ENCODE measurements at places on chromosomes 7 and 10.

GRCh38 chr10:61761825-61762217 lies 99.1 kb downstream of the CABCOCO1 start:
- no peak for DNase-seq

GRCh38 chr7:10584886-10585285 lies 388.8 kb upstream of the PHF14 start:
- no peak for DNase-seq

GRCh38 chr10:117413928-117414618 lies 38.8 kb upstream of the PDZD8 start:
- DNase-seq, result no peak

- DNase-seq, result no peak
Measured at GRCh38 chr7:33107136-33108066, 1.8 kb downstream of the RP9 start.

GRCh38 chr7:158327571-158328180 lies 259.9 kb downstream of the PTPRN2 start:
- DNase-seq, result no peak

- DNase-seq, result no peak
Measured at GRCh38 chr7:48004032-48004431, 24.6 kb upstream of the HUS1 start.

GRCh38 chr7:12839508-12840153 lies 152.2 kb downstream of the ARL4A start:
- no peak for DNase-seq

- DNase-seq, result no peak
Measured at GRCh38 chr10:11864727-11865126, 41.6 kb downstream of the PROSER2 start.

DNA sequence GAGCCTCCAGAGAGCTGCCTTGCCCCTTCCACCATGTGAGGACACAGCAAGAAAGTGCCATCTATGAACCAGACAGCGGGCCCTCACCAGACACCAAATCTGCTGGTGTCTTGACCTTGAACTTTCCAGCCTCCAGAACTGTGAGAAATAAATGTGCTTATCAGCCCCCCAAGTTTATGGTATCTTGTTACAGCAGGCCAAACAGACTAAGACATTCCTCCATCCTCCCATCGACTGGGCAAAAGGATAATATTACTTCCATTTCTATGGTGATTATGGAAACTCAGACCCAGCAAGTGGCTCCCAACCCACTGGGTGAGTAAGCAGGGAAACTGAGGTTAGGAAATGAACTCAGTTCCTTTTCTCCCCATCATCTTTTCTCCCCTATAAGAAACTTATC lies 288.4 kb downstream of the KCNMA1 start:
- DNase-seq, result no peak

- no peak for DNase-seq
Measured at GRCh38 chr7:45400680-45401079, 173.5 kb upstream of the ADCY1 start.

- DNase-seq, result no peak
Measured at GRCh38 chr10:107437921-107438320, 273.4 kb upstream of the SORCS1 start.

GRCh38 chr10:131221632-131222277 lies 89.8 kb downstream of the TCERG1L start:
- DNase-seq, result no peak

GRCh38 chr7:118259115-118259514 lies 34.6 kb downstream of the ANKRD7 start:
- DNase-seq, result no peak

DNA sequence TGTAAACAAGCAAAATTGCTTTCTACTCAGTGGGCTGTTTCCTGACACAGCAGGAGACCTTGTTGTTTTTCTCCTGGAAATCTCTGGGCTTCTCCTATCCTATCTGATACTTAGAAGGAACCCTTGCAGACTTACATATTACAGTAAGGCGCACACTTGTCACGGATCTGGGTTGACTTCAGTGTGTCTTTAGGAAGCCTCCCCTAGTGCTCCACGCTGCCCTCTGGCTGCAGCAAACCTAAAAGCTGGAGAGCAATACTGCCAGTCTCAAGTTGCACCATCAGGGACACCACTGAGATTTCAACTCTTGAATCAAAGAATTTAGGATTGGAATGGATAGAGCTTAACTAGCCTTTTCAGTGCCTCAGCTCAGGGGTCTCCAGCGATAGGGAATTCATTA lies 495.3 kb downstream of the LRMDA start:
- no peak for DNase-seq

DNA sequence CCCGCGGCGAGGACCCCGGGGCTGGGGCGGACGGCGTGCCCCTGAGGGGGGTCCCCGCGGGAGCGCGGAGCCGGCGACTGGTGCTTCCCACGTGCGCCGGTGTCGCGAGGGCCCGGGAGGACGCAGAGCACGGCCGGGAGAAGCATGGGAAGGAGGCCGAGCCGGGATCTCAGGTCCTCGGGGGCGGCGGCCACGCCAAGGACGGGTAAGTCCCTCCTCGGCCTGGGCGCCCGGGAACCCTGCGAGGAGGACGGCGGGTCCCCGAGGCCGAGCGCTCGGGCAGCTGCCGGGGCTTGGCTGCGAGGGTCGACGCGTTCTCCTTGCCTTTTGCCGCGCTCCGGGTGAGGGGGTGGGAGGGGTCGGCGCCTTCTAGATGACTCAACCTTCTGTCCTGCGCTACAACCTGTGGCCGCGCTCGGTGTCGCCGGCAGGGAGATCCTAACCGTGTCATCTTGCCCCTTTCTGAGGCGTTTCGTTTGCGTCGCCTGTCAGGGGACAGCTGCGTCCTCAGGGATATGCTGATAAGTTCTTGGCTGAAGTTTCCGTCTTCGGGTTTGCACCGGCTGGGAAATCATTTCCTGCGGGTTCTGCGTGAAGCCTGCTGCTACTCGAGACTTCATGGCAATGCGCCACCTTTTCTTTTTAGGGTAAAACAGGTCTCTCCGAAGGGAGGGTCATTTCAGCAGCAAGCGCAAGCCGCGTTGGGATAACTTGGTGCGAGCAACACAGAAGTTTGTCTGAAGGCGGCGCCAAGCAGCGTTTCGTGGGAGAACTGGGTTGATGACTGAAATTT lies 529 bp downstream of the TASOR2 start:
- DNase-seq, result peak; percentile 30

- DNase-seq, result no peak
Measured at GRCh38 chr7:24052572-24053260, 231.3 kb upstream of the NPY start.

DNA sequence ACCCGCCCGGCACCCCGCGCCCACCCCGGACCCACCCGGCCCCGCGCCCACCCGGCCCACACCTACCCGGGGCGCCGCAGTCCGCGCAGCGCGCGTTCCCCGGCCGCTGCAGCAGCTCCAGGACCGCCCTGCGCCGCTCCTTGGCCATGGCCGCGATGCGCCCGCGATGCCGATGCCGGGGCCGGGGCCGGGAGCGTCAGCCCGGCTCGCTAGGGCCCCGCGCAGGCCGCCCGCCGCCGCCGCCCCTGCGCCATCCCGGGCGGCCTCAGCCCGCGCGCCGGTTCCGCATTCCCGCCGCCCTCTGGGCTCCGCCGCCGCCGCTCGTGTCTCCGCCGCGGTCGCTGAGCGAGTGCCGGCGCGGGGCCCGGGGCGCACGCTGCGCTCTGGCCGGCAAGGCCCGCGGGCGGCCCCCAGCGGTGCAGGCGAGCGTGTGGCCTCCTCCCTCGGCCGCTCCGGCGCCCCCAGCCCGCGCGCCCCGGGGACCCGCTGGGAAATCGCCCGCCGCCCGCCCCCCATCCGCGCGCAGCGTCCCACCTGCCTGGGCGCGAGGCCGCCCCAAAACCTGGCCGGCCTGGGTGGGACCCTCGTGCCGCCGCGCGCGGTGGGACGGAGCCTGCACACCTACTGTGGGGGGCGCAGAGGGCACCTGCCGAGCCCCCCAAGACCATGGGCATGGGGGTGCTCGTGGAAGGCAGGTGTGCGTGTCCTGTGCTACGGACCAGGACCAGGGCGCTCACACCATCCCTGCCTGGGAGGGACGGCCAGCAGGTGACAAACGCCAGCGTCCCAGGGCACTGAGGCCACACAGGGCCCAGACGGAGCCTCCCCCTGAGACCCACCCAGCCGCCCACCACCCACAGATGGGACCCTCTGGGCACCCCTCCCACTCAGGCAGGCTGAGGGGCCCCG lies at the start of gene ADAP1:
ADAP1 (minus strand) TSS at position 351 of the 909 bp plus-strand sequence; CDS start at position 148, 203 bp downstream.
- no peak for DNase-seq

DNA sequence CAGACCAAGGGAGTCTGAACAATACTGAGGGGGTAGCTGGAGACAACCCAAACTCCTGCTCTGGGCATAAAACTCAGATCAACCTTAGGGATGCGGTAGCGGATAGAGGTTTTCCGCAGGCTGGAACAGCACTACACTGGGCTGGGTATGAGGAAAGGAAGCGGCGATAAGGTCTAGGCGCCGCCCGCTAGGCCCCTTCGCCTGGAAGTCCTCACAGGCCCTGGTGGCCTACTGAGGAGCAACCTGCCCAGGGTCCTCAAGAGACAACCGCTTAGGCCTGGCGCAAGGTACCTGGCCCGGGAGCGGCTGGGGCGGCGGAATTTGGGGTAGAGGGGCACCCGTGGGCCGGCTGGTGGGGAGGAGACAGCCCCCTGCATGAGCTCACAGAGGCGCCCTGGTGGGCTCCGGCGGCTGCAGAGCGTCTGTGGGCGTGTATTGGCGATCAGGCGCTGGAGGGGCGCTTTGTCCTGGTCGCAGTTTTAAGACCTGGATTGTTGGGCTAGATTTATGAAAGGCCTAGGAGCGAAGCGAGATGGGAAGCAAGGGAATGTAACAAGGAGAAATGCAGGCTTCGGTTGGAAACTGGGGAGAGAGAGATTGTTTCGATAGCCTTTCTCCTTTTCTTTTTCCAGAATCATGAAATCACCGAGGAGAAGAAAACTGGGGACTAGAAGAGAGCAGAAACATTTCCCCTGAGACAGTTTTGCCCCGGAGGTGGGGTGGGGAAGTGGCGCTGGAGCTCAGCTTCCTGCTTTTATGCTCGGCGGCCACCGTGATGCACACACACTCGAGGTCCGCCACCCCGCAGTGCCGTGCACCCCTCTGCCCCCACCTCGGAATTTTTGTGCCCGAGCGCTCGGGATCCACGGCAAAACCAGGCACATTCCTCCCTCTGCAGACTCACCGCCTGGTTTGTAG lies 2.4 kb upstream of the NKX2-3 start:
- no peak for DNase-seq

DNA sequence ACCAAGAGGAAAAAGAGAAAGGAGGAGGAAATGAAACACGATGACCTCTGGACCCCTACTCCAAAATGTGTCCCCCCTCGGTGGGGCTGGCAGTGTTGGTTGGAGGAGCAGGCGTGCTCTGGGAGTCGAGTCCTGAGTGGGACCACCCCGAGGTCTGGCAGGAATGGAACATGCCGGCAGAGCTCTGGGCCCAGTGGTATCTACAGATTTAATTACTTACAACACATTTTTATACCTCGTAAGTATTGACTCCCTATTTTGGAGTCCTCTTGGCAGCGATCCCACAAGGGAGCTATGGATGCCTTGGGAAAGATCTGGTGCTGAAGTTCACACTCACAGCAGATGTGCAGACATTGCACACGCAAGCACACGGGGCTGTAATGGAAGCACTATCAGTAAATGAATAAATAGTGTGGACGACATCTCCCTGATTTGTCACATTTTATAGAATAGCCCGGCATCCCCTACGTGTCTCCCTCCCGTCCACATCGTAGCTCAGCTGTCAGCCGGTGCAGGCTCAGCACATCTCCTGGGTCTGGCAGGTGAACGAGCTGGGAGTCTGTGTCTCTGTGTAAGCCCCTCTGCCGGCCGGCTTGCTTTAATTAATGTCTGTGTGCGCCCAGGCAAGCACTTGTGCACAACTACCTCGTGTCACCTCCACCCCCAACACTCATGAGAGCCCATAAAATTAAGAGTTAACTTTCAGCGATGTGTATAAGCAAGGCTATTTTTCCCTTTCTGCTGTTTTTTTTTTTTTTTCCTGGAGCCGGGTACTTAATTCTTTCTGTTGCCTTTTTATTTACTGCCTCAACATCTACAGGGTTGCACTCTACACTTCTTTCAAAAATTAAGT lies 603.2 kb downstream of the LRMDA start:
- DNase-seq, result no peak

DNA sequence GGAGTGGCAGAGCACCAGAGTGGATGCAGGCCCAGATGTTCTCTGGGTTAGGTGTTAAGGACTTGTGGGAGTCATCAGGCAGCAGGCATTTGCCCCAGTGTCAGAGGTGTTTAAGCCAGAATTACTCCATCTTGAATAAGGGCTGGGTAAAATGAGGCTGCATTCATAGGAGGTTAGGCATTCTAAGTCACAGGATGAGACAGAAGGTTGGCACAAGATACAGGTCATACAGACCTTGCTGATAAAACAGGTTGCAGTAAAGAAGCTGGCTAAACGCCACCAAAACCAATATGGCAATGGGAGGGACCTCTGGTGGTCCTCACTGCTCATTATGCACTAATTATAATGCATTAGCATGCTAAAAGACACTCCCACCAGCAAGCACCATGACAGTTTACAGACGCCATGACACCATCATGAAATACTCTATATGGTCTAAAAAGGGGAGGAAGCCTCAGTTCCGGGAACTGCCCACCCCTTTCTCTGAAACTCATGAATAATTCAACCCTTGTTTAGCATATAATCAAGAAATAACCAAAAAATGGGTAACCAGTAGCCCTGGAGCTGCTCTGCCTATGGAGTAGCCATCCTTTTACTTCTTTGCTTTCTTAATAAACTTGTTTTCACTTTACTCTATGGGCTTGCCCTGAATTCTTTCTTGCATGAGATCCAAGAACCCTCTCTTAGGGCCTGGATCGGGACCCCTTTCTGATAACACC lies 882 bp upstream of the LRRC61 start:
- peak; percentile 25 for DNase-seq

Data from activated T-helper 1 cell treated with anti-CD3 and anti-CD28 coated beads, Interleukin-2, amount 50 U/mL, for 16 hours (primary cell).